KBM-7 (cell line): ENCODE measurements at places on chromosomes 1 and 21.
A peak's percentile ranks its signal among the peaks of the same experiment; 100 is the strongest.

DNA sequence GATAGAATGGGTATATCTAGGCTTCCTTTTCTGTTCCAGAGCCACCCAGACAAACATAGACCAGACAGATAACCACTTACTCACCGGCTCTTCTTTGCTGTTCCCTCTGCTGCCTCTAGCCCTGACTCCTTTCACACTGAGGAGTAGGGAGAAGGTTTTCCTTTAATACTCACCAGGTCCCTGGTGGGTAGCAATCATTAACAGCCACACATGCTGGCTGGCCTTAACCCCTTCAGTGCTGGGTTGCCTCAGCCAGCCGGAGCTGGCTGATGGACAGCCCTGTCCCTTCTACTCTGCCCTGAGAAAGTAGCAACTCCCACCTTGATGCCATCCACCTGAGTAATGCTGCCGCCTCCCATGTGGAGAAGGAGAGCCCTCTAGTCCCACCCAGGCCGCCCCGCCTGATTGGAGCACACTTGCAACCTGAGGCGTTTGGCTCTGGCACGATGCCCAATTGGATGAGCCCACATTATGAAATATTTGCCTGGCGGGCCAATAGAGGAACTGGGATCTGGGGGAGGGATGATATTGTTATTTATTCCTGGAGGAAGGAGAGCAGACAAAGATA lies 71.6 kb downstream of the PLEKHA6 start:
- no peak for DNase-seq

GRCh38 chr1:209417761-209418160 lies 165.8 kb upstream of the CAMK1G start:
- no peak for DNase-seq

DNA sequence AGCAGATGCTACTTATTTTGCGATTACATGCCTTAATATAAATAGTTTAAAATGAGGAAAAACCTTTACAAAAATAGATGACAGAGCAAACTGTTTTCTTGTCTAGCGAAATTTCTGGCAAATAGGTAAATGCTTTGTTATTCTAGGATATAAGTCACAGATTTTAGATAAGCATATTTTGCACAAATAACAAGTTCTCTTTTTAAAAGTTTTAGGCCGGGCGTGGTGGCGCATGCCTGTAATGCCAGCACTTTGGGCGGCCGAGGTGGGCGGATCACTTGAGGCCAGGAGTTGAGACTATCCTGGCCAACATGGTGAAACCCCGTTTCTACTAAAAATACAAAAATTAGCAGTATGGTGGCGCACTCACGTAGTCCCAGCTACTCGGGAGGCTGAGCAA lies 20.3 kb upstream of the ERRFI1 start:
- no peak for DNase-seq

DNA sequence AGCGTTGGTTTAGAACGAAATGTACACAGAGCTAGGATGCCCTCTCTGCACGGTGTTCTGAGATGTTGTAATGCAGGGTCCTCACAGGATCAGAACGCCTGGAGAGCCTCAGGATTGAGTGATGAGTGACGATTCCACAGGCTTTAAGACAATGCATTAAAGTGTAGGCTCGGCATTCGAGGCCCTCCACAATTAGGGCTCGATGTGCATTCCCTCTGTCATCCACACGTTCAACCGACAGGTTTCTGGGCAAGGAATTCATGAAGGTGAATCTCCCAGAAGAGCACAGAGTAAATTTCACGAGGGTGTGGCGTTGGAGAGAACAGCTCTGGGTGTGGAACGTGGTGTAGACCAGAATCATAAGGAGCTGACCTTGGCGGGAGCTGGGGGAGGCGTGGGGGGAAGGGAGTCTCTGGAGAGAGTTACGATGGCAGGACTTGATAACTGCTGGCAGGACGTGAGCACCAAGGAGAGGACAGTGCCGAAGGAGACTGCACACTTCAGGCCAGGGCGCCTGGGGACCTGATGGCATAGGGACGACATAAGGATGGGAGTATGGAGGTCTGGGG lies 51.0 kb upstream of the EFHD2 start:
- DNase-seq, result no peak

GRCh38 chr1:226722901-226723656 lies 16.0 kb downstream of the ITPKB start:
- DNase-seq, result no peak

- no peak for DNase-seq
These were observed 157.3 kb downstream of the SLC30A10 start for GRCh38 chr1:219771080-219771479.

DNA sequence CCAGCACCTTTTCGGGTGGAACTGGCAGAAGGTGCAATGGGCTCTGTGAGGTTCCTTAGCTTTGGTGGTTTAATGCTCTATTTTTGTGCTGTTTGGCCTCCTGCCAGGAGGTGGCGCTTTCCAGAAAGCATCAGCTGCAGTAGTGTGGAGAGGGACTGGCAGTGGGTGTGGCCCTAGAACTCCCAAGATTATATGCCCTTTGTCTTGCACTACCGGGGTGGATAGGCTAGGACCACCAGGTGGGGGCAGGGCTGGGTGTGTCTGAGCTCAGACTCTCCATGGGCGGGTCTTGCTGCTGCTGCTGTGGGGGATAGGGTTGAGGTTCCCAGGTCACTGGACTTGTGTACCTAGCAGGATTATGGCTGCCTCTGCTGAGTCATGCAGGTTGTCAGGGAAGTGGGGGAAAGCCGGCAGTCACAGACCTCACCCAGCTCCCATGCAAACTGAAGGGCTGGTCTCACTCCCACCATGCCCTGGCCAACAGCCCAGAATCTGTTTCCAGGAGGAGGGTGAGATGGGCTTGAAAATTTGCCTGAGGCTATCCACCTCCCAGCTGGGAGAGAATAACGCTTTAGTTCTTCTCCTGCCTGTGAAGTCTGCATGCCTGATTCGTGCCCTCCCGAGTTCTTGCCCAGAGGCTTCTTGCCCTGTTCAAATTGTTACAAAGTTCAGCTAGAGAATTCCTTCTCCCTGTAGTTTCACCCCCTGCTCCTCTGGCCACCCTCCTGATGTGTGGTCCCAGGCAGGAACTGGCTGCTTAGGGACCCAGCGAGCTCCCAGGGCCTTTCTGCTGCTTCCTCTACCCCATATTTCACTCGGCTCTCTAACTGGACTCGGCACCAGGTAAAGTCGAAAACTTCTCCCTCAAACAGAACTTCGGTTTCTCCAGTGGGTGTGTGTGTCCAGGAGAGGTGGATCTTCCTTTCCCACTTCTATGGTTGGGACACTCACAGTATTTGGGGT lies 76.5 kb upstream of the BTG3 start:
- DNase-seq, result peak; percentile 53

GRCh38 chr1:2499986-2500596 lies 24.0 kb downstream of the PLCH2 start:
- no peak for DNase-seq

DNA sequence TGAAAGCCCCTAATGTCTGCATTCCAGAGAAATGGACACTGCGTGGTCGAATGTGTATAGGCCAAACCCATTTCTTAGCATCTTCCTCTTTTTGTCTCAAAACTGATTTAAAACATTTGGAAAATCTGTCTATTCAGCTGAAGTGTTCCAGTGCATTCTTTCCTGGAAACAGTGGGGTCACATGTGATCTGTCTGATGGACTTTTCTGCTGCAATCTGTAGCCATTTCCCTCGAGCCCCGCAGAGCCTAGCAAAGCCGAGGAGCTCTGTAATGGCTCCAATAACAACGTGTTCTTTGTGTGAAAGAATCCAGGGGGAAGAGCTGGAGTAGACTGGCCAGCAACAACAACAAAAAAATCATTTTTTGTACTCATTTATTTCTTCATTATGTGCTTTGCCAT lies 329.3 kb downstream of the BARHL2 start:
- no peak for DNase-seq

GRCh38 chr1:119736649-119737039 lies 24.9 kb downstream of the PHGDH start:
- DNase-seq, result no peak

DNA sequence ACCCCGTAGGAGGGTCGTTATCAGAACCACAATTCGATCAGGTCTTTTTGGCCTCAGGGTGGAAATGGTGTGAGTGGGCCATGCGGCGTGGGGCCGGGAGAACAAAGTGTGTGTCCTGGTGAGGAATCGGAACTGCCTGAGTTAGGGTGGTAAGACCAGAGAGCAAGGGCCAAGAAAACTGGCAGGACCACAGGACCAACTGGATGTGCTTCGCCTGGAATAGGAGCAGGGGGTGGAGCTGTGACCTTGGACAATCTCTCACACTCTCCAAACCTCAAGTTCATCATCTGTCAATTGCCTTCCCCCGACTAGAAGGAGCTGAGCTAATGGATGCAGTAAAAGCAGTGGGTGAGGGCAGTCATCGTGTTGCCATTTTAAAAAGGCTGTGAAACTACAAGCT lies 59.5 kb downstream of the NAV1 start:
- no peak for DNase-seq

DNA sequence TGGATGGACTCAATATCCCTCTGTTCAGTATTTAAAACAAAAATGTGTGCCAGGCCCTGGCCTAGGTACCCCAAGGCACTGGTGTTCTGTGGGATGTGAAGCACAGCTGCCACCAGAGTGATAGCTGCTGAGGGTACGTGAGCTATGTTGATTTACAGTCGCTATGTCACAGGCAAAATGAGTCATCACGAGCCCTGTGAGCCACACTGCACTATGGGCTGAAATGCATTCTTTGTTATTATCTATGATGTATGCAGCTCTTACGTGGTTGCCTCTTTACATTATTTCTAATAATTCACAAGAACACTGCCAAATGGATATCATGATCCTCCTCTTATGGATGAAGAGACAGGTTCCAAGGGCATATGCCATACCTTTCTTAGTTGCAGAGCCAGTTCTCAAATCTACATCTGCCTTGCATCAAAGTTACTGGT lies 2.1 kb downstream of the TEX38 start:
- no peak for DNase-seq

DNA sequence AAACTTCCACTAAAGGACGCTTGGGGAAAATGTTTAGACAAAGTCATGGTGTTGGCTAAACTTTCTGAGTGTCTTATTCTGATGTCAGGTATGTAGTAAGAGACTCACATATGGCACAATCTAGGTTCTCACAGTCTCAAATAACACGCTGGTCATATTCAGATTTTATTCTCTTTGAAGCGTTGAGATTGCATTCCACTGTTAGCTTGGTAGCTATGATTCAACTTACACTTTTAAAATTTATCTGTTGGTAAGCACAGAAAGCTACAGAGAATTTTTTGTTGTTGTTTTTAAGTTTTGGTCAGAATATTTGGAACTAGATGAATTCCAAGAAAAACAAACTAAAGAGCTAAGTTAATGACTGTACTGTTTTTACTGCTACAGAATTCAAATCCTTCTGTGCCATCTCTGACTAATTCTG lies 126.7 kb downstream of the PRRX1 start:
- no peak for DNase-seq

- DNase-seq, result no peak
These were observed 29.3 kb downstream of the SGIP1 start for GRCh38 chr1:66563094-66563800.

DNA sequence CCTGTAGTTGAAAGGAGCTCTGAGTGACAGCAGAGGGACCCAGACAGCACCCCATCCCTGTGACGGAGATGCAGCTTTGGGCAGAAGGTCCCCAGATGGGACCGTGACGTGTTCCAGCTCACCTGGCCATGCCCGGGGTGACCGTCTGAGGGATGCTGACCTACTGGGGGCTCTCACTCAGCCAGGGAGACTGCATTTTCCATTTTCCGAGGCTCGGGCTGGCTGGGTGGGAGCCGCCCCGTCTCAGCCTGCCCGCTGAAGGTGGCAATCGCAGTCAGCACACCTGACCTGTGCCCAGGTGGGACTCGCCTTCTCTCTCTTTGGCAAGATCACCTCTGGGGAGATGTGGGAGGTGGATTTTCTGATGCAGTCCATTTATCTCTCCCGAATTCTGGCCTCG lies 127.2 kb downstream of the AJAP1 start:
- no peak for DNase-seq

- DNase-seq, result peak; percentile 57
These were observed 31.2 kb downstream of the MACO1 start for GRCh38 chr1:25461849-25462248.

- no peak for DNase-seq
These were observed 754.6 kb downstream of the MRPL39 start for GRCh38 chr21:24852610-24853195.

DNA sequence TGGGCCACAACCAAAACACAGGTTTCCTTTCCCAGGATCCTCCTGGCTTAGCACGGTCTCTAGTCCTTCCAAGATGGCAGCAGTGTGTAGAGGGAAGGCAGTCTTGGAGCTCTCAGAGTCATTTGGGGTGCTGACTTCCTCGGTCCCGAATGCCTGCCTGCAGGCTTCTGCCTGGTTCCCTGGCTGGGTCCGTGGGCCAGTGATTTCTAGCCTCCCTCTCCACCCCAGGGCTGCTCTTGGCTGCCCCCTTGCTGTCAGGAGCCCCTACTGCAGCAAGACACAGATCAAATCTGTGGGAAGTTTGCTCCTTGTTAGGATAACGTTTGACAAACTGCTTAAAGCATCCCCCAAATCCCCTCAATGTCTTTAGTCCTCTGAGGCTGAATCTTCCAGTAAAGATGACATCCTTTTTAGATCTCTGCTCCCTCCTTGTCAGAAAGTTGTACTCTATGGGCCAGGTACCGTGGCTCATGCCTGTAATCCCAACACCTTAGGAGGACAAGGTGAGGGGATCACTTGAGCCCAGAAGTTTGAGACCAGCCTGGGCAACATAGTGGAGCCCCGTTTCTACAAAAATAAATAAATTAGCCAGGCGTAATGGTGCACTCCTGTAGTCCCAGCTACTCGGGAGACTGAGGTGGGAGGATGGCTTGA lies 272.5 kb downstream of the RRAGC start:
- peak; percentile 50 for DNase-seq

DNA sequence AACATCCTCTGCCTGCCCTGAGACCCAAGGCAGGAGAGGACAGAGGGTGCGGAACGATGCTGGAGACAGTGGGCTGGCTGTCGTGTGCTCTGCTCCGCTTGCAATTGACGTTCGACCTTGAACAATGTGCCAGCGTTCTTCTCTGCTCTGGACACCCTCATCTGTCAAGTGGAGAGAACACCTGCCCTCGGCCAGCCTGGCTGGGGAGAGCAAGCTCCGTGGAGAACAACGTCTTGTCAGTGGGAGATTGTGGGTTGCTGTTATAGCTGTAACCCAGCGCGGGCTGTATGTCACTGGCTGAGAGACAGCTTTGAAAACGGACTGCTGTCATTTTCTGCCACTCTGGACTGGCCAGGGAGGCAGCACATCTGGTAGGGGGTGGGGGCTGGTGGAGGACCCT lies 14.7 kb downstream of the KIAA1614 start:
- DNase-seq, result no peak

DNA sequence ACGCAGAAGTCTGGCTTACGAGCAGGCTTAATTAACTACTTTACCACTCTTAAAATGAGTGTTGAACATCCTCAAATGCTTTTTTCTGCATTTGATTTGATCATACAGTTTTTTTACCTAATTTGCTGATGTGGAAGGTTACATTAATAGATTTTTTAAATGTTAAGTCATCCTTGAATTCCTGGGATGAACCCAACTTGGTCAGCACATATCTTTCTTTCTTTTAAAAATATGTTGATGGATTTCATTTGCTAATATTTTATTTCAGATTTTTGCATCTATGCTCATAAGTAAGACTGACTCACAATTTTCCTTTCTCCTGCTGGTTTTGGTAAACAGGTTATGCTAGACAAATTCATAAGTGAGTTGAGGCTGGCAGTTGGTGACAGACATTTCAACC lies 82.9 kb downstream of the LHX4 start:
- no peak for DNase-seq

- DNase-seq, result no peak
These were observed 43.5 kb upstream of the DPT start for GRCh38 chr1:168772428-168773060.
